ENCODE measurements at places on chromosomes 3 and 15.

DNA sequence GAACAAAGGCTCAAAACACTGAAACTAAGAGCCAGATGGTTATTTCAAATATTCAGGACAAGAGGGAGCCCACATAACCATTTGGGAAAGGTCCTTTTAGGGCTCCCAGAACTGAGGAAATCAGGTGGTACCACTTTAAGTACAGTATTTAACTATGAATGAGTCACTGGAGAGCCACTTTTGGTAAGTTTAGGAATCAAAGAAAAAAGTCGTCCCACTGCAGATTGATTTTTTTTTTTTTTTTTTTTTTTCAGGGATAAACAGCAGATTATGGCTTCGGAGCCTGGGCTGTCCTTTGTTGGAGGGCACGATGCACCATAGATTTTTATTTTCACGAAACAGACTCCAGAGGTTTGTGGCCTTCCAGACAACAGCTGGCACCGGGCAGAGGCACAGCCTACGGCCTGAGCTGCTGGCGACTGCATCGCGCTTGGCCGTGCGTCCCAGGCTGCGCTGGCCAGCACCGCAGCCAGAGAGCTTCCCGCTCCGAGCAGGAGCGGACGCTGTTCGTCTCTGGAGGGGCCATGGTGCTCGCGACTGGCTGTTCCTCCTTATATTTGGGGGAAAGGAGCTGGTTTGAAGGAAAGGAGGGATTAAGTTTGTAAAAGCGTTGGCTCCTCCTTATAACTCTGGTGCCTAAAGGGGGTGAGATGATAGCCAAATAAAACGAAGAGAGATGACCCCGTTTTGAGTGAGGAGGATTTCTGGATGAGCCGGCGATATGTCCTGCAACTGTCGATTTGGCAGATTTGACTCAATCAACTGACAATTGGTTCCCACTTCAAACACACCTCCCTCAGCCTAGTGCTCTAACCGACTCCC lies 152.9 kb upstream of the GOLIM4 start:
- no peak for DNase-seq

GRCh38 chr15:96035635-96036034 lies 294.9 kb upstream of the NR2F2 start:
- no peak for DNase-seq

- DNase-seq: peak; percentile 17
These were observed 686 bp downstream of the VPS8 start for GRCh38 chr3:184812662-184813042.

- no peak for DNase-seq
These were observed 446.1 kb upstream of the RARB start for GRCh38 chr3:24981924-24982323.

GRCh38 chr3:63685340-63685739 lies 32.9 kb downstream of the SNTN start:
- DNase-seq: no peak

DNA sequence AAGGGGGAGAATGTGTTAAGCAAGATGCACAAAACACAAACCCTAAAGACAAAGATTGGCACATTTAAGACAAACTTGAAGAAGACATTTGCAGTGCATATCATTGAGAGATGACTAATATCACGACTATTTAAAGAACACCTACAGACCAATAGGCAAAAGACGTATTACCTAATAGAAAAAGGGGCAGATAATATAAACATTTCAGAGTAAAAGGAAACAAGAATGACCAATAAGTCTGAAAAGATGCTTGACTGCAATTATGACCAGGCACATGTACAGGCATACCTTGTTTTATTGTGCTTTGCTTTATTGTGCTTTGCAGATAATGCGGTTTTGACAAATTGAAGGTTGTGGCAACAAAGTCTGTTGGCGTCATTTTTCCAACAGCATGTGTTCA lies 4.9 kb downstream of the HACD3 start:
- DNase-seq: no peak

DNA sequence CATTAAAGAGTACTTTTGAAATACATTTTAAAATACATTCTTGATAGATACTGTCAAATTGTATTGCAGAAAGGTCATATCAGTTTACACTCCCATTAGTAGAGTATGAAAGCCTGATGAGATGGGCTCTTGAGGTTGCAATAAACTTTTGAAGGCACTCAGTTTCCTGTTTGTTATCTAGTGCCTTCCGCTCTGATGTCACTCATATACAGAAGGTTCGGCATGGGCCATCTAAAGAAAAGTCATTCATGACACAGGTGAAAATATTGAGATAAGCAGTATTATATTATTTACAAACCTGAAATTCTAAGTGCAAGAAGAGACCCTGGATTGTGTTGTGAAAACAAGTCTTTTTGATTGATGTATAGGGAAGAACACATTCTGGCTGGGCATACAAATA lies 36.5 kb upstream of the DENND4A start:
- DNase-seq: no peak

DNA sequence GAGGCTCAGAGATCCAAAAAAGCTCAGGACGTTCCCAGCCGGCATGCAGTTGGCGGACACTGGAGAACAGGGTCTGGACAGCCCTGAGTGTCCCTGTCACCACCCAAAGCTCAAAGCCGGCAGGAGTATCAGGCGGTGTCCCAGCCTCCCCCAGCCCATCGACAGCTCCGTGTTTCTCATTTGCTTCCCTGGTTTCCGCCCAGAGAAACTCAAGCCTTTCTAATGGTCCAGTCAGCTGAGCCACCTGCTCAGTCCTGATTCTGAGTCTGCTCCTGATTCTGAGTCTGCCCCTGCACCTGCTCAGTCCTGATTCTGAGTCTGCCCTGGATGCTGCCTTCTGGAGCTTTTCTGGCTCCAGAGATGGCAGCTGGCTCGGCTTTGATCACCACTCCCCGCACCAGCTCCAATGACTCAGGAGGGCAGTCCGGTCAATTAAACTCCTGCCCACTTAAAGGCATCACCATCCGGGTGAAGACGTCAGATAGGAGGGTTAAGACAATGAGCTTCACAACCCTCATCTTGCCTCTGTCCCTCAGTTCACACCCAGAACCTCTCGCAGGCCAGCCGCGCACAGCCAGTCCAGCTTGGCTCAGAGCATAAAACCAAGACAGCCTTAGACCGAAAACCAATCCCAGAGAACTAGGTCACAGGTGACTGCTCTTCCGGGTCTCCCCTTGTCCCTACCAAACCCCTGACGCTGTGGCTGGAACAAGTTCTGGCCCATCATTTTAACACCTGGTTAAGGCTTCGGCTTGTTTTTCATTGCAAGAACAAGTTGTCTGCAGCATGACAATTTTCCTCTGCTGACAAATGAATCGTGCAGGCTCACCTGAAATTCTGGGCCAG lies 6.8 kb downstream of the PCSK6 start:
- DNase-seq: no peak

DNA sequence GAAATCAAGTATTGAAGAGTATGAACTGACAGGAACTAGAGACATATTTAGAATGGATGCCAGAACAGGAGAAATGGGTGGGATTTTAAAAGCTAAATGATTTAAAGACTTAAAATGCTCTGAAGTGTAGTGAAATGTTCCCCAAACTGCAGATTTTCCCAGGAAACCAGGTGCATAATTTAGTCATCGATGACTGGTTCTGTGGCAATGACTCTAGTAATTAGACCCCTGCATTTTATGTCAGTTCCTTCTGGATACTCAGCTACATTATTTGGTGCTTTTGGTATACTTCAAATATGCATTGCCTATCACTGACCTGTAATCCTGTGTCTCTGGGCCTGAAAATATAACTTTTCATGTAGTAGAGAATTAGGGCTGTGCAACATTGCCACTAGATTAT lies 16.8 kb downstream of the AGTR1 start:
- no peak for DNase-seq

DNA sequence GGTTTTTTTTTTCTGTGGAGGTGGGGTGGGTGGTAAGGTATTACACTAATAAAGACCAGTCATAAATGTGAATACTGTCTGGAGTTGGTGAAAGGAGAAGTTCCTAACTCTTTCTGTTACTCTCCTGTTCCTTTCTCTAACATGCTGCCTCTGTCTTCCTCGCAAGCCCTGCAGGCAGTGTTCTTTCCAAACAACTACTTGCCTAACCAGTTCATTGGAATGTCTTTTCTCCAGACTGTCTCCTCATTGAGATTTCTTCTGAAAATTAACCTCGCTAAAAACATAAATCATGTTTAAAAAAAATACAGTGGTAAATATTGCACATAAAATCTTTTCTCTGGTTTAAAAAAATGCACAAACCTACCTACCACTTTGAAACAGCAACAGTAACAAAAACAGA lies 135.2 kb downstream of the TP63 start:
- no peak for DNase-seq

GRCh38 chr15:66594344-66594743 lies 28.5 kb upstream of the LCTL start:
- DNase-seq: no peak

DNA sequence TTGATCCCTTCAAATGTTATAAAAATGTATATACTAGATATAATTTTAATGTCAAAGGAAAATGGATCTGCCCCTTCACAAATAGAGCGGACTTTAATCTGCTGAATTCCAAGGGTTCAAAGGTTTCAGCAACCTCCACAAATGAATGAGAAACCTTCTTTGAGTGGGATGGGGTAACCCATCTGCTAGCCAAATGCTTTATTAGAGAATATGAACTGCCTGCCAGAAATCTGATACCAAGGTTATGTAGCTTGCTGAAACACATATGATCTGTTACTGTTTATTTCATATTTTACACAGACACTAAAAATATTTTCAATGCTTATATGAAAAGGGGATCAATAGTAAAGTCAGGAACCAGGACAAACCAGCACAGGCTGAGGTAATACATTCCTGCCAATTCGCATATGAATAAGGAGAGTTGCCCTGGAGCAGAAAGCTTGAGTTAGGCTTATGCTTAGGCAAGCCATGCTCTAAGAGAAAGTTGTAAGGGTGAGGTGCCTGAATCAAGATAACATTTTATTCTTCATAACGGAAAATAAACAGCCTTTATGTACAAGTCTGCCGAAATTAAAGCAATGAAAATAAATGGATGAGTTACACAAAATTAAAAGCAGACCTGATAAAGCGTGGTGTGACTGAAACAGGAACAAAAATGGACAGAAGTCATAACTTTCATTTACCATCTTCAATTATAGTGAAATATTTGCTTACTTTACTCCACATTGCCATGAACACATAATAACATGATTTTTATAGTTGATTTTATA lies 26.5 kb downstream of the PLOD2 start:
- DNase-seq: no peak

DNA sequence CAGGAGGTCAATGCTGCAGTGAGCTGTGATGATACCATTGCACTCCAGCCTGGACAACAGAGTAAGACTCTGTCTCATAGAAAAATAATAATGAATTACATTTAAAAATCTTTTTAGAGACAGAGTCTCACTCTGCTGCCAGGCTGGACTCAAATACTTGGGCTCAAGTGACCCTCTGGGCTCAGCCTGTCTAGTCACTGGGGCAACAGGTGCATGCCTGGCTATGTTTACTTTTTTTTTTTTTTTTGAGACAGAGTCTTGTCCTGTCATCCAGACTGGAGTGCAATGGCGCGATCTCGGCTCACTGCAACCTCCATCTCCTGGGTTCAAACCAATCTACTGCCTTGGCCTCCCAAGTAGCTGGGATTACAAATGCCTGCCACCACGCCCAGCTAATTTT lies 8.0 kb upstream of the PLEKHO2 start:
- no peak for DNase-seq

DNA sequence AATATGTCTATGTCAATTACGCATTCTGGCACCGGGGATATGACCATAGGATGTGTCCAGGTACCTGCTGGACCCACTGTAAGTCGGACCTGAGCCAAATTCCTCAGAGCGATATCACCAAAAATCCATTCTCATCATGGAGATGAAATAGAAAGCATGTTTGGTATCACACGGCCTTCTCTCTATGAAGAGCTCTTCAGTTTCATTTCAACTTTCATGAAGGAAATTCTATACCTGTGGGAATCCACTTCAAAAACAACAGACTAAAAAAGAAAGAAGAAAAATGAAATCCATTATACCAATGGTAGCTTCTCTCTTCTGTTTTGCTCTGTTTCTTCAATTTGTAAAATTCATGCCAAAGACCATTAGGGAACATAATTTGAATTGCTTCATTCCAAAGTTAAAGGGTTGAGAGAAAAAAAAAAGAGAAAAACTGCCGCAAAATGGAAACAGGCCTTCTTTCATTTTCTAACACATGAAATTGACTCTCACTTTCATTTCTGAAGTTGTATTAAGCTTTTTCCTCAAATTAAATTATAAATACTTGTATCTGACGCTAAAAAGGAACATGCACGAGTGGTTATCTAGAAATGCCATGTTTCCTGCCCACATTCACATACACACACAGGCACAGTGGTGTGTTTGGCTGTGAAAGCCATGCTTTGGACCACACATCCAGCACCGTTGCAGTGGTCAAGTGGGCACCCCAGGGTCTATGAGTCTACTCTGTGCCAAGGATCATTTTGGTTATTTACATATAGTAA lies 46.9 kb upstream of the DIPK2A start:
- DNase-seq: no peak

GRCh38 chr3:151276687-151277042 lies 1.7 kb downstream of the P2RY14 start:
- no peak for DNase-seq

DNA sequence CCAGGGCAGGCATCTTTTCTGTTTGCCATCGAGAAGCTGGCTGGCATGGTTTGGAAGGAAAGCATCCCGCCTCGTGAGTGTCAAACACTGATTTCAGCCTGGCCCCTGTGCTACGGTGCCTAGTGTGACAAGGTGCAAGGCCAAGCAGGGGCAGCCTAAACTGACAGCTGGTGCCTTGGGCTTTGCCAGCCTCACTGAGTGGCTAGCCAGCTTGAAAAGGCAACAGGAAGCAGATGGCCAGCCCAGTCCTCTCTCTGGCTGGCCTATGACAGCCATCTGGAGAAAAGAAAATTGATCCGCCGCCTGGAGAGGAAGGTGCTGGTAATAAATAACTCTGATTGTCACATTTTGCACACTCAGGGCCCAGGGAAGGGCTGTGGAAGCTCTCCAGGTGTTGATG lies 52.2 kb downstream of the C3orf85 start:
- DNase-seq: no peak

GRCh38 chr3:4712109-4712508 lies 219.0 kb downstream of the ITPR1 start:
- DNase-seq: no peak

GRCh38 chr3:188722963-188723362 lies 448.8 kb upstream of the TPRG1 start:
- DNase-seq: no peak

DNA sequence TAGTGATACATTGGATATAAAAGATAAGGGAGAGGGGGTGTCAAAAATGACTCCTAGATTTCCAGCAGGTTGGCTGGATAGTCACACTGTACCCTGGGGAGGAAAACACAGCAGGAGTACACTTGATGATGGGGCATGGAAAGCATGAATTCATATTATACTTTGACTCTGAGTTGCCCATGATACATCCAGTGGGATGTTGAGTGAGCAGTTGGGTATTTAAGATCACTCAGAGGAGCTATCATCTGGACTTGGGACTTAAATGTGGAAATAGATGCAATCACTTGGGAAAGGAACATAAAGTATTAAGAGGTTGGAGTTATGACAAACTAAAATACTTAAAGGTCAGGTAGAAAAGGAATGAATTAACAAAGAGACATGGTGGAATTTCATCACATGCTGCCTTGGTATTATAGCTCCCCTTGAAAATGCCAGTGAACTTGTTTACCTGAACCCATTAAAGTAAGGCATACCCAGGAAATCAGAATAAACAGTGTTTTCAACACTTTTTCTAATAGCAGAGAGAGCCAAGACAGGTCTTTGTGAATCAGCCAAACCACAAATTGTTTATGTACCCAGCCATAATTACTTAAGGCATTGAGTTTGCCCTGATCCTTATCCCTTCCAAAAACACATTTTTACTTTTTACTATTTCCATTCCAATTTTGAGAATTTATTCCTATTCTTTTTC lies 49.9 kb upstream of the ABI3BP start:
- no peak for DNase-seq

Measured in T-helper 2 cell treated with Interferon-gamma antibody and Interleukin-4, amounts not matched to agents 5 μg/mL and 100 μg/mL, for 36 hours (primary cell).